ENCODE measurements at places on chromosomes 1 and 21.

- peak; percentile 59 for DNase-seq
These were observed 4.7 kb downstream of the FOXO6 start for GRCh38 chr1:41365772-41366454.

DNA sequence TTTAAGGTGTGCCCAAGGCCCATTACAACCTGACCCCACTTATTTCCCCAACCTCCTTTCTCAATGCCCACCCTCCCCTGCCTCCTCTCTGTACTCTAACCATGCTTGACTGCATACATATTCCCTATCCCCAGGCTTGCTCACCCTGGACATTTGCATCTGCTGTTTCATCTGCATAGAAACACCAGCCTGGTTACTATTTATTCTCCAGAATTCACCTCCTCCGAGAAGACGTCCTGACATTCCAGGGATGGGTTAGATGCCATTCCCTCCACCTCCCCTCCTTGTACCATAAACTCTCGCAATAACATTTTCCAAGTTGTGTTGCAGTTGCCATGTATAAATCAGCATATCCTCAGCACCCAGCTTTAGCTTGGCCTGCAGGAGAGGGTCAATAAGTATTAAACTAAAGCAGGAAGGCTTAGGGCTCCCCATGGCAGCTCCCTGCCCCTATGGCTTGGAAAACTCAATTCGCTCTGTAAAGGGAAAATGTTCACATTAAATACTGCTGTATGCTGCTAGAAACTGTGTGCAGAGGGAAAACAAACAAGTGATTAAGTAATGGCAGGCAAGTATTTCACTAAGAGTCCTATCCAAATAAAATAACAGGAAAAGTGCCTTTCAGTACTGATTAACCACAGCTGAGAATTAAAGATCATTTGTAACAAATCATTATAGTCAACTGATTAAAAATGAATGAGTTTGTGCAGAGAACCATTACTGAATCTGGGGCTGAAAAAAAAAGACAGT, 202.3 kb downstream of the TNR start:
- peak; percentile 42 for DNase-seq

DNA sequence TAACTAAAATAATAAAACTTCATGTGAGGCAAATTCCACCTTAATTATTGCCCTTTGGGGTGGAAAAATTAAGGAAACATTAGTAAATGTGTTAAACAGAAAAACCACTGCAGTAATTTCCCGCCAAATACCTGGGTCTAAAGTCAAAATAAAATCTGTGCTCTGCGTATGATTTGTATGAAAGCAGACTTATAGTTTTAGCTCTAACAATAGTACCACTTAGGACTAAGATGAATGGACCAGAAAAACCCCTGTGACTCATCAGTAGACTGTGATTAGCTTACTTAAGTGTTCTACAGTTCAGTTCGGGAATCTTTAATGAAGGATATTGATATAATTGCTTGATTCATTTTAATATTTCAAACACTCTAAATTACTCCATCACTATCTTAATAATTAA, 23.3 kb upstream of the C1orf105 start:
- DNase-seq: no peak

GRCh38 chr1:118751166-118751565, 237.0 kb downstream of the TBX15 start:
- no peak for DNase-seq

DNA sequence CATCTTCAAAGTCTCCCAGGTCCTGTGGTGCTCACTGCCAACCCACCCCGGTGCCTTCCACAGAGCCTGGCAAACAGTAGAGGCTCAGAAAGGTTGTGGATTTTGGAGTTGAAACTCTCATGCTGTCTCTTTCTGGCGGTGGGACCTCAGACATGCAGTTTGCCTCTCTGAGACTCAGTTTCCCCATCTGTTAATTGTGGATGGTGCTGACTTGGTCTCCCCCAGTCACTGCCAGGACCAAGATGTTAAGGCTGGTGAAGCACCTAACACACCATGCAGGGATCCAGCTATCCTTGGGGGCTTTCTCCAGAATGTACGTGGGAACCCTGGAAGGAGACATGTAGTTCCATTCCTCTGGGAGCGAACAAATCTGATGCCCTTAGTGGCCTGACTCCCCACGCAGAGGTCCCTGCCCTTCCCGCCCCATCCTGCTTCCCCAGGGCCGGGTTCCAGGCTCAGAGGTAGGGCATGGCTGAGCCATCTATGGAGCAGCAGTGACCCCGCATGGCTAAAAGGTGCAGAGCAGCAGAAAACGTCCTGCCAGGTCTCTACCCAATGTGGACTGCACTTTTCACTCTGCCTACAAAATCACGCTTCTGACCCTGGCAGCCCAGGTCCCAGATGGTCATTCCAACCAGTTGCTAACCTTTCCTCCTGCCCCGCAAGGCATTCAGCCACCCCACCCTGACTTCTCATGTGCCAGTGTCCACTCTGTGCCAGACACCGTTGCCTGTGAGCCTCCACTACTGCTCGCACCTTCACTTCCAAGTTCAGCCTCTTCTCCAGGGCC, 9.2 kb upstream of the TTC22 start:
- DNase-seq: peak; percentile 81

DNA sequence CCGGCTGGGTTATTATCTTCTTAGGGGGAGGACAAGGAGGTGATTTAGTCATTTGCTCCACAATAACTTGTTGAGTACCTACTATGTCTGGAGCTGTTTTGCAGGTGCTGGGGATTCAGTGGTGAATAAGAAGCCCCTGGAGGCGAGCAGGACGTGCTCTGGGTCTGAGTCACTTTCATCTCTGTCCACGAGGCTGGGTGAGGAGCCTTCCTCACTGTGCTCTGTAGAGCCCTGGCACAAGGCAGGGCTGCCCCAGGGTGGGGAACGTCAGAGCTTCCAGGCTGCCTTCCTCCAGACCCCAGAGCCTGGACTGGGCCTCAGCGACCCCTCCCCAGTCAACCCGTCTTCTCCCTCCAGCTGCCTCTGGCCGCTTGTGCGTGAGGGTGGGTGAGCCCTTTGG, 2.5 kb upstream of the PADI6 start:
- DNase-seq: no peak

- peak; percentile 82 for DNase-seq
These were observed 25.7 kb downstream of the RAB7B start for GRCh38 chr1:205977402-205978014.

GRCh38 chr1:36463463-36463802, 751 bp downstream of the MRPS15 start:
- DNase-seq: peak; percentile 57

- DNase-seq: peak; percentile 56
These were observed 609.2 kb downstream of the LMO4 start for GRCh38 chr1:87937831-87938395.

- no peak for DNase-seq
These were observed 12.7 kb upstream of the TNNI1 start for GRCh38 chr1:201434266-201434665.

GRCh38 chr1:174812656-174813055, 187.1 kb upstream of the CACYBP start:
- DNase-seq: no peak

DNA sequence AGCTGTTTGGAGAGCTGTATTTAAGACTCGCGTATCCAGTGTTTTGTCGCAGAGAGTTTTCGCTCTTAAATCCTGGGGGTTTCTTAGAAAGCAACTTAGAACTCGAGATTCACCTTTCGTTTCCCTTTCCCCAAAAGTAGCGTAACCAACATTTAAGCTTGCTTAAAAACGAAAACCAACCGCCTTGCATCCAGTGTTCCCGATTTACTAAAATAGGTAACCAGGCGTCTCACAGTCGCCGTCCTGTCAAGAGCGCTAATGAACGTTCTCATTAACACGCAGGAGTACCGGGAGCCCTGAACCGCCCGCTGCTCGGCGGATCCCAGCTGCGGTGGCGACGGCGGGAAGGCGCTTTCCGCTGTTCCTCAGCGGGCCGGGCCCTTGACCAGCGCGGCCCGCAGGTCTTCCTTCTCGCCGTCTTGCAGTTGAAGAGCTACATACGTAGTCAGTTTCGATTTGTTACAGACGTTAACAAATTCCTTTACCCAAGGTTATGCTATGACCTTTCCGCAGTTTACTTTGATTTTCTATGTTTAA, 1.9 kb downstream of the OLIG1 start:
- DNase-seq: no peak

Data from NCI-H526 (cell line).